Left renal pelvis (tissue), 4 donors: ENCODE measurements at places on chromosomes 12 and 14. TPM values are rescaled to one million over a fixed set of nuclear protein-coding genes. Genes with fewer than 3 reads are reported as not detected.

The NEMP1 gene
- 24.4 TPM for polyA plus RNA-seq

The MYF5 gene
- polyA plus RNA-seq = not detected

The MMP19 gene
- 0.99 TPM for polyA plus RNA-seq

The IL25 gene
- polyA plus RNA-seq = not detected

The INF2 gene
- 47.6 TPM for polyA plus RNA-seq

The PZP gene
- polyA plus RNA-seq = 0.47 TPM

The CDH24 gene
- polyA plus RNA-seq = 44.0 TPM

The PLXNC1 gene
- polyA plus RNA-seq = 7.1 TPM

The ARMH4 gene
- polyA plus RNA-seq = 45.4 TPM

The GPRC5D gene
- 0.75 TPM for polyA plus RNA-seq

The CCDC38 gene
- polyA plus RNA-seq = 0.54 TPM

The VRK1 gene
- 16.0 TPM for polyA plus RNA-seq

The KRT74 gene
- polyA plus RNA-seq = not detected

The MANSC4 gene
- 0.40 TPM for polyA plus RNA-seq

The MGP gene
- polyA plus RNA-seq = 28.8 TPM

The PTGDR gene
- 0.49 TPM for polyA plus RNA-seq

The NEUROD4 gene
- not detected for polyA plus RNA-seq

The ASPG gene
- 11.1 TPM for polyA plus RNA-seq

The B3GNT4 gene
- polyA plus RNA-seq = 1.6 TPM

The DCN gene
- polyA plus RNA-seq = 774 TPM

The RGS6 gene
- 1.2 TPM for polyA plus RNA-seq

The NFE2 gene
- 1.9 TPM for polyA plus RNA-seq

The NANOG gene
- 0.07 TPM for polyA plus RNA-seq

The CCDC177 gene
- polyA plus RNA-seq = 0.08 TPM

The EPYC gene
- polyA plus RNA-seq = 0.64 TPM

The OAS2 gene
- polyA plus RNA-seq = 5.6 TPM

The CLEC4C gene
- polyA plus RNA-seq = not detected

The CLMN gene
- polyA plus RNA-seq = 28.6 TPM

The ZFYVE26 gene
- polyA plus RNA-seq = 15.3 TPM

The MUCL1 gene
- polyA plus RNA-seq = not detected

The DPY19L2 gene
- polyA plus RNA-seq = 78.2 TPM

The TAC3 gene
- polyA plus RNA-seq = 1.9 TPM

The PLEKHD1 gene
- polyA plus RNA-seq = 0.31 TPM

The CAPS2 gene
- 7.1 TPM for polyA plus RNA-seq

The ANO4 gene
- polyA plus RNA-seq = 7.0 TPM

The RNASE13 gene
- 0.95 TPM for polyA plus RNA-seq

The PAPLN gene
- 17.0 TPM for polyA plus RNA-seq

The HOMEZ gene
- polyA plus RNA-seq = 11.2 TPM

The MIP gene
- 0.13 TPM for polyA plus RNA-seq

The TSPAN19 gene
- 0.72 TPM for polyA plus RNA-seq

The TCL1B gene
- polyA plus RNA-seq = 0.38 TPM

The GLIPR1L2 gene
- 3.6 TPM for polyA plus RNA-seq

The RFC5 gene
- polyA plus RNA-seq = 35.0 TPM

The BDKRB2 gene
- polyA plus RNA-seq = 3.3 TPM

The ASCL1 gene
- 0.18 TPM for polyA plus RNA-seq

The PMCH gene
- 0.68 TPM for polyA plus RNA-seq

The R3HDM2 gene
- 65.5 TPM for polyA plus RNA-seq

The PRICKLE1 gene
- polyA plus RNA-seq = 49.1 TPM

The CMA1 gene
- polyA plus RNA-seq = 0.19 TPM

The SMARCC2 gene
- polyA plus RNA-seq = 129 TPM

The PAH gene
- polyA plus RNA-seq = 5.0 TPM

The SLC5A8 gene
- polyA plus RNA-seq = 35.0 TPM

The EXOC3L4 gene
- polyA plus RNA-seq = 5.3 TPM

The E2F7 gene
- polyA plus RNA-seq = 8.0 TPM

The PLEKHG7 gene
- 0.66 TPM for polyA plus RNA-seq

The OR6C2 gene
- polyA plus RNA-seq = not detected

The TPH2 gene
- polyA plus RNA-seq = not detected
